ENCODE measurements at places on chromosomes 7 and 10. TPM values are rescaled to one million over a fixed set of nuclear protein-coding genes. Genes with fewer than 3 reads are reported as not detected.
A peak's percentile ranks its signal among the peaks of the same experiment; 100 is the strongest.

GRCh38 chr7:73909051-73909941 is 48.3 kb downstream of the TMEM270 start:
- DNase-seq: no peak

DNA sequence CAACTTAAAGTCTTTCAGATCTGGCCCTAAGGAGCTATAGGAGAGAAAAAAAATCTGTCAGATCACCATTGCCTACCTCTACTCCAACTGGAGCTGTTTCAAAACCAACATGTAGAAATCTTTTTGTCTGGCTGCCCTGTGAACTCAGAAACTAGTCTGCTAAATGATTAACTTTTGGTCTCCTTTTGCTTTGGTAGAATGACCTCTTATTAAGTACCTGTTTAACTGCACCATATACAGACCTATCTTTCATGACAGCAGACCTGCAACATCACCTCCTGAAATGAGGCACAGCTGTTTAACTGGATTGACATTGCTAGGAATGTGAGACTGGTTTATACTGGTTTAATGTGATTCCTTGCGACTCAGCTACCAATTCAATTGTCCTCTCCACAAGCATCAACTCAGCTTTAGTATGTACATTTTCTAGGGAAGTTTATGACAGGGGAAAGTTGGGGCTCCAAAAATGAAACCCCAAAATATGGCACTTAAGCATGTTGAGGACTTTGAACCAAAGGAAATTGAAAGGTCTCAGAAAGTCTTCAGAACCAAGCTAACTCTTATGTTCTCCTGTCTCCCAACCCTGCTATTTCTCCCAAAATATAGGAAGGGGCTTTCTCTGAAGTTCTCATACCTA is 1.8 kb downstream of the CYP3A43 start:
- DNase-seq: no peak

DNA sequence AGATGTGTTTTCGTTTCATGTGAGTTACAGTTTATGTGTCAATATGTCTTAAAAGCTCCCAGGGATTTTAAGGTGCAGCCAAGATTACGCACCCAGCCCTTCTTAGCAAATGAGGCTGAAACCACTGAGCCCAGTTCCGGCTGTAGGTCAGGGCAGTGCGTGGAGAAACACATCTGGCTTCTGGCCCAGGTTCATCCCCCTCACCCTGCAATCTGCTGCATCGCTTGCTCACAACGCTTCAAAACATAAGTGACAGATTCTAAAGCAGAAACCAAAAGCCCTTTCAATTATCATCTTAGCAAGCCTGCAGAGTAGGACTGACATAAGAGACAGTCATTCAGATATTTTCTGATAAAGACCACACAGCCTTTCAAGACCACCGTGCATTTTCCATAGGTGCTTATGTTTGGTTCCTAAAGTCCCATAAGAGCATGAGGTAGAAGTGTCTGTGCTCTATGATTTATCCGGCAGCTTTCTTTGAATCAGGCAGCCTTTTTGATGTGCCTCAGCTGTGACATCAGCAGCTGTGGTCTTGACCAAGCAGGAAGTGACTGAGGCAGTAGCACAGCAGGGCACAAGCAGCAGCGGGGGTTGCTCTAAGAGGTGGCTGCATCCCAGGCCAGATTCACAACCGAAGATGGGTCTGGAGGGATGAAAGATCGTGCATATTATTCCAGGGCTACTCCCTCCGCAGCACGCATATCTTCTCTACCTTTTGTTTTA is 72.1 kb upstream of the LYZL2 start:
- DNase-seq: no peak

GRCh38 chr10:85515316-85515715 is 851.3 kb downstream of the GRID1 start:
- DNase-seq: no peak

DNA sequence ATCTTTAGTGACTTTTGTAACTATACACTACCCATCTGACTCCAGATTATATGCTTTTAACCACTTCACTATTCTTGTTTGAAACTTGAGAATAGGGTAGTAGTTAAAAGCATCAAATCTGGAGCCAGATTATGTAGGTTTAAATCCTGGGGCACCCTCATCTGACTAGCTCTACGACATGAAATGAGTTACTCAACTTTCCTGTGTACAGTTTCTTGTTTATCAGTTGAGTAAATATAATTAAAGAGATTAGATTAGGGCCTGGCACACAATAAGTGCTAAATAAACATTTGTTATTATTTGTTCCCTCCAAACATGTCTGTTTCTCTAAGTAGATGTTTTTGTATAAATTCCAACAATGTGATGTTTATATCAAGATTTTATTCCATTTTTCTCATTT is 485.3 kb upstream of the LRRTM3 start:
- DNase-seq: no peak

GRCh38 chr7:136386876-136387275 is 409.7 kb upstream of the MTPN start:
- no peak for DNase-seq

GRCh38 chr10:58807629-58808022 is 295.0 kb downstream of the BICC1 start:
- no peak for DNase-seq

- DNase-seq: peak; percentile 37
Measured at GRCh38 chr10:71269301-71270288, 49.5 kb upstream of the SLC29A3 start.

DNA sequence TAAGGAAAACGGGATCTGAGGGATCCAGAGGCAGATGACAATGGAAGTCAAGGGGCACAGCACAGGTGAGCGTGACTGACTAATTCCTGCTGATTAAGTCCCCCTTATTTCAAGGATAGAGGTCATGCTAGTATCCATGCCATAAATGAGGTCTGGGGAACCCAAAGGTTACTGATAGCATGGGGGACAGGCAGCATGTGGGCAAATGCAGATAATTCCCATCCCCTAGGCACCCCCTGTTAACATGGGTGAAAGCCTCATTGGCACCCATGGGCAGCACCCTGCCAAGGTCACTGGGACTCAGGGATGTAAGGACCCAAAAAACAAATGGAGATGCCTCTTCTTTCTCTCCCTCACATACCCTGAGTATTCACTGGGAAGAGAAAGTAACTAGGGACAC is 139.7 kb downstream of the WDR11 start:
- DNase-seq: no peak

DNA sequence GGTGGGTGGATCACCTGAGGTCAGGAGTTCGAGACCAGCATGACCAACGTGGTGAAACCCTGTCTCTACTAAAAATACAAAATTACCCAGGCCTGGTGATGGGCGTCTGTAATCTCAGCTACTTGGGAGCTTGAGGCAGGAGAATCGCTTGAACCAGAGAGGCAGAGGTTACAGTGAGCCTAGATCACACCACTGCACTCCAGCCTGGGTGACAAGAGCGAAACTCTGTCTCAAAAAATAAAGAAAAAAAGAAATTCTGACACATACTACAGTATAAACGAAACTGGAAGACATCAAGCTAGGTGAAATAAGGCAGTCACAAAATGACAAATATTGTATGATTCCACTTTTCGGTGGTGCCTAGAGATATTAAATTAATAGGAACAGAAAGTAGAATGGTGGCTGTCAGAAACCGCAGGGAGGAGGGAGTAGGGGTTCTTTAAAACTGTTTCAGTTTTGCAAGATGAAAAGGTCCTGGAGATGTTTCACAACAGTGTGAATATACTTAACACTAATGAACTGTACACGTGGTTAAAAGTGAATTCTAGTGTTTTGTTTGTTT is 23.2 kb downstream of the PILRA start:
- no peak for DNase-seq

- no peak for DNase-seq
Measured at GRCh38 chr10:101073631-101074030, 11.8 kb downstream of the KAZALD1 start.

DNA sequence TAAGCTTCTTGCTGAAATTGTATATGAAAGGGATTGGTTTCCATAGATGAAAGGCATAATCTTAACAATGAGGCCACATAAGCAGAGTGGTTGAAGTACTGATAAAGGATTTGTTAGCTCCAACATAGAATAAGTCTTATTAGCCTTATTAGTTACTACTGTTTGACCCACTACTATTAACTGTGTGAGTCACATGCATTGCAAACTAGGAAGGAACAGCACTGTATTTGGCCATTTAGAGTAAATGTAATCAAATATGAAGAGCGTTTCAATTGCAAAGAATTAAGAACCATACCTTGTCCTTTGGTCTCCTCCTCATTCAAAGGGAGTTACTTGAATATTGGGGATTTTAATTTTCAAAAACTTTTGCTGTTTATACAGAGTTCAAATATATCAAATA is 428.9 kb downstream of the MDFIC start:
- no peak for DNase-seq

DNA sequence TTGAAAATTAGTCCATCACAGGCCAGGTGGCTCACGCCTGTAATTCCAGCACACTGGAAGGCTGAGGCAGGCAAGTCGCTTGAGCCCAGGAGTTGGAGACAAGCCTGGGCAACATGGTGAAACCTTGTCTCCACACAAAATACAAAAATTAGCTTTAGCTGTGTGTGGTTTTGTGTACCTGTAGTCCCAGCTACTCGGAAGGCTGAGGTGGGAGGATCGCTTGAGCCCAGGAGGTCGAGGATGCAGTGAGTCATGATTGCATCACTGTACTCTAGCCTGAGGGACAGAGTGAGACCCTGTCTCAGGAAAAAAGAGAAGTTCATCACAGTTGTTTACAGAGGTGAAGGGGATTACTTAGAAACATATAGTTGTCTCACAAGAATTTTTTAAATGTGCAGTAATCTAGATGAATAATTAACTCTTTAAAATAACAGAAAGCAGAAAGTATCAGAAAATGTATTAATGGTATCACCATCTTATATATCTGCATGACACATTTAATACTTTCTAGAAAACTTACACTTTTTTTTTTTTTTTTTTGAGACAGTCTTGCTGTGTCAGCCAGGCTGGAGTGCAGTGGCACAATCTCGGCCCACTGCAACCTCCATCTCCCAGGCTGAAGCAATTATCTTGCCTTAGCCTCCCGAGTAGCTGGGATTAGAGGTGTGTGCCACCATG is 8.9 kb downstream of the LCOR start:
- DNase-seq: no peak

AKR1C1 gene
- 131 TPM for polyA plus RNA-seq

SFTPA1 gene
- not detected for polyA plus RNA-seq
